ENCODE measurements at places on chromosomes 16 and 17.
A peak's percentile ranks its signal among the peaks of the same experiment; 100 is the strongest.

GRCh38 chr16:11621920-11622651, 35.4 kb upstream of the LITAF start:
- H3K36me3 ChIP-seq: no peaks in the 10 kb centered on the region
- H3K27ac ChIP-seq: no peak overlapping the region
- DNase-seq: no peak
- H3K4me1 ChIP-seq: peaks cover 7% of the 10 kb centered on the region
- no peak overlapping the region for H3K4me3 ChIP-seq

DNA sequence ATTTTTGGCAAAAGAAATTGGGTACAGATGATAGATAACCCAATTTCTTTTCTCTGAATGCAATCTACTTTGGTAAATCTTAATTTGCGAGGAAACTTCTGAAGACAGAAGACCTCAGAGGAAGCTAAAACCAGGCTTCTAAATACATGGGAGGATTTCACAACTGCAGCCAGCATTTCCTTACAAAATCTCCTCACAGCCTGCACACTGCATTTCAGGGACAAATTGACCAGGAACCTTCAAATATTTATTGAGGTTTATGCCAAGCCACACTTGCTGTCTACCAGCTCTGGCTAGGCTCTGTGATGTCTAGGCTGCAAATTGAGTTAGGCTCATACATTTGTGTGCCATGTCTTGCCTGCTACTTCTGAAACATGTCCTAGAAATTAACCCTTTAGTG, 167.3 kb upstream of the CDH5 start:
- H3K27me3 ChIP-seq: peaks cover 23% of the 10 kb centered on the region
- no peak for DNase-seq
- H3K27ac ChIP-seq: no peak overlapping the region
- no peaks in the 10 kb centered on the region for H3K36me3 ChIP-seq

DNA sequence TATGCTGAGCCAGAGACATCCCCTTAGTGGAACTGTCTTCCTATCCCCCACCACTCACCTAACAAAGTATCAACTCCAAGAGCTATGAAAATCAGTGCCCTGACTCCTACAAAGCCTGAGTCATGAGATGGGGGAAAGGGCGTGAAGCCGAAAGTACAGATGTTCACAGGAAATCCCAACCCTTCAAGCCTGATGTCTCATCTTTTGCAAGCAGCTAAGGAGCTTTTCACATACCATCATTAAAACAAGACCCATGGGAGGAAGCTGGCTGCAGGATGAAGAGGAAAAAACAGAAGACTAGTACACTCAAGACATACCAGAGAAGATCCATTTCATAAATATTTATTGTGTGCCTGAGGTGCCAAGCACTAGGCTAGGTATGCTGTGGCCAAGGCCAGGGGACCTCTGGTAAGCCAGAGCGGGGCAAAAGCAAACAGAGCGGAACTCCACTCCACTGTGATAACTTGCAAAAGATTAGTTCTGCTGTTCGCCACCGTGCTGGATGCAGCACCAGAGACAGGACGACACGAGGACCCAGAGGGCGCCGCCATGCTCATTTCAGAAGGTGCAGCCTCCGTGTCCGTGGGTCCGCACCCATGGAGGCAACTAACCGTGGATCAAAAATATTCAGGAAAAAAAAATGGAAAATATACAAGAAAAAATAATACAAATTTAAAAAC, 4.5 kb upstream of the MNT start:
- H3K27ac ChIP-seq: peak overlapping the region; percentile 86
- peaks cover 64% of the 10 kb centered on the region for H3K4me1 ChIP-seq
- H3K36me3 ChIP-seq: no peaks in the 10 kb centered on the region
- no peak for DNase-seq

DNA sequence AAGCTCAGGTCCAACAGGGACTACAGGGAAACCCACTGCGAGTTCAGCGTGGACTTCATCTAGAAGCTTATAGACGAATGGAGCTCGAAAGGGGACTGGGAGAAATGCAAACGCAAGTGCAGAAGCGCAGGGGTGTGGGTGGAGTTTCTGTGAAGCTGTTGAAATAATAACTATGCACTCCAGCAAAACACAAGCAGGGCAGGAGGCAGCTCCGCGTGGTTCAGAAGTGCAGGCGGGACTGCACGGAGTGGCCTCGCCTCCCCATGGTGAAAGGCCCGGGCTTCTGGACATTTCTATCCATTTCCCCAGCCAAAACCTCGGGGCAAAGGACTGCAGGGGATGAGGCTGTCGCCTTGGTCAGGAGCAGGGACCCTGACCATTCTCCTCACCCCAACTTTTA, 74.5 kb downstream of the ZNF423 start:
- no peak overlapping the region for H3K27ac ChIP-seq
- H3K36me3 ChIP-seq: no peaks in the 10 kb centered on the region
- DNase-seq: no peak
- H3K4me1 ChIP-seq: no peaks in the 10 kb centered on the region
- peaks cover 10% of the 10 kb centered on the region for H3K27me3 ChIP-seq
- H3K4me3 ChIP-seq: no peak overlapping the region
